ENCODE measurements at places on chromosomes 3 and 15.
A peak's percentile ranks its signal among the peaks of the same experiment; 100 is the strongest.

DNA sequence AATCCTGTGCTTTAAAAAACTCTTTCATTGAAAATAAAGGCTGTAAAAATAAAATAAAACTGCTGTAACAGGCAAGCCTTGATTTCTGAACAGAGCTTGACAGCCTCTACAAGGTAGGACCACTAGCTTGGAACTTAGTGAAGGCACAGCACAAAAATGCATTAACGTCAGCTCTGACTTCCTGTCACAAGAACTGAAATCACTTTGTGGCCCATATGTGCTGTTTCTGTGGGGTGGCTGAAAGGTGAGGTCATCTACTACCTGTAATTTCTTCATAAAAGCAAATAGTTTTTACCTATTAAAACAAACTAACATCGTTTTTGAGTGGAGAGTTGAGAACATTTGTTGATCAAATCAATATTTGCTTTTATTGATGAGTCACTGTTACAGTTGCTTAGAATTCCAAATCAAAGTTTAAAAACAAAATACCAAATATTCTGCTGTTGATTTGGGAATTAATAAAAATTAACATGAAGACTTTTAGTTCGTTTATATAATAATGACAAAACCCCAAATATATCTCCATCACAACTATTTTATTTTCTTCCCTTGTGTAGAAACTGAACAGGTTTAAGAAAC is 1034.1 kb downstream of the MCTP2 start:
- DNase-seq: no peak

DNA sequence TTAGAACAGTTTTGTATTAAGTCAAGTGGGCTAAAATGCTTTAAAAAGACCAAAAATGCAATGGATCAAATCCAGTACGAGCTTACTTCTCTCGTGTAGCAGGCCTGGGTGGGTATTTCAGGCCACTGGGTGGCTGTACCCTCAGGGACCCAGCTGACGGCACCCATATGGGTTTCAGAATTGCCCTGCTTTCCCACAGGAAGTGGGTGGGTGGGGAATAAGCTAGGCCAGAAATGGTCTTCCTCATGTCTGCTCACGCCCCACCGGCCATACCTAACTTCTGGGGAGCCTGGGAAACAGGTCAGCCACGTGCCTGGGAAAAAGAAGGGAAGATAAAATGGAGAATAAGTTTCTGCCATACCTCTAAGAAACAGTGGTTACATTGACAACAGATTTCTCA is 20.3 kb downstream of the GPR160 start:
- DNase-seq: peak; percentile 23

DNA sequence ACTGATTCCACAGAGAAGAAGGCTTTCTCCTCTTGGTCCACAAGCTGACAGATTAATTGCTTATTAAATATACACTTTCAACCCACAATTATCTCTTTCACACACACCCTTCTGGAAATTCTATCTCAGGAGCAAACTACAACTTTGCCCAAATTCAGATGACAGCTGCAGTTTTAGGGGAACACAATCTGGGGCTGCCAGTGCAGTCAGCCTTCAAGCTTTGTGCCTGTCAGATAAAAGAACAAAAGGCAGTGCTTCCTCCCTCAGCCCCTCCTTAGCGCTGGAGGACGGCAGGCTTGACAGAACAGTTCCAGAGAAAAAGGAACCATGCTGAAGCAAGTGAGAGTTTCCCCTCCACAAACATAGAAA is 99.6 kb downstream of the TMCC1 start:
- DNase-seq: no peak

- DNase-seq: no peak
These were observed 11.9 kb downstream of the ATP8B4 start for GRCh38 chr15:50107157-50107556.

DNA sequence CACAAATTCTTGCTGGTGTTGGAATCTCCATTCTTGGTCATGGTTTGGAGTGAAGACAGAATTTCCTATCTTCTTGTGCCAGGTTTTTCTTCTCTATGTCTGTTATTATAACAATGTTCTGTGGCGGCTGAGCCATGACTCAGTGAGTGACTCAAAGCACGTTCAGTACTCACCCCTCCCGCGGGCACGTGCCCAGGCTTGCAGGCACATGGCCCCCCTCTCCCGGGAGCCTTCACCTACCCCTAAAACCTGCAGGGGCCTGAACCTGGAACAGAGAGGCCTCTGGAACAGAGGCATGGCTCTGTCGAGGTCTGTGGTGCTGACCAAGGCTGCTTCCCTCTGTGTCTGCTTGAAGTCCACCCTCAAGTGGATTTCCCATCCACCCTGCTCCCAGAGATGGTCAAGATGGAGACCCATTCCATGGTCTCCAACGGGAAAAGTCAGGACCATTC is 27.6 kb downstream of the PLXNB1 start:
- DNase-seq: no peak

- DNase-seq: no peak
These were observed 969.4 kb downstream of the ROBO1 start for GRCh38 chr3:78798266-78798832.

DNA sequence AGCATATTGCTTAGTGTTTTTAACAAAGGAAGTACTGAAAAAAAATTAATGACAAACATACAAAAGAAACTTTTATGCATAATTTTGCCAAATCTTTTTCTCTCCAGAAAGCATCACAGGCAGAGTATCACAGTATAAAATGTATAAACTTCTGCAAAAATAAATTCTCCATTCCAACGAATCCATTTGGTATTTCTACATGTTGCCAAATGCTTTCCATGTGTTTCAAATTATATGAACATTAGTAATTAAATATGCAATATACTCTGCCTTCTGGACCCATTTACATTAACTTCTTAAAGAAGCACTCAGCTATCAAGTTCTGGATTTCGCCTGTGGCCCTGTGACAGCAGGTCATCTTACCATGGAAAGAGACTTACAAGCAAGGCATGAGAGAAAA is 189.1 kb upstream of the ALCAM start:
- no peak for DNase-seq

- no peak for DNase-seq
These were observed 268.0 kb upstream of the TBL1XR1 start for GRCh38 chr3:177465257-177465642.

DNA sequence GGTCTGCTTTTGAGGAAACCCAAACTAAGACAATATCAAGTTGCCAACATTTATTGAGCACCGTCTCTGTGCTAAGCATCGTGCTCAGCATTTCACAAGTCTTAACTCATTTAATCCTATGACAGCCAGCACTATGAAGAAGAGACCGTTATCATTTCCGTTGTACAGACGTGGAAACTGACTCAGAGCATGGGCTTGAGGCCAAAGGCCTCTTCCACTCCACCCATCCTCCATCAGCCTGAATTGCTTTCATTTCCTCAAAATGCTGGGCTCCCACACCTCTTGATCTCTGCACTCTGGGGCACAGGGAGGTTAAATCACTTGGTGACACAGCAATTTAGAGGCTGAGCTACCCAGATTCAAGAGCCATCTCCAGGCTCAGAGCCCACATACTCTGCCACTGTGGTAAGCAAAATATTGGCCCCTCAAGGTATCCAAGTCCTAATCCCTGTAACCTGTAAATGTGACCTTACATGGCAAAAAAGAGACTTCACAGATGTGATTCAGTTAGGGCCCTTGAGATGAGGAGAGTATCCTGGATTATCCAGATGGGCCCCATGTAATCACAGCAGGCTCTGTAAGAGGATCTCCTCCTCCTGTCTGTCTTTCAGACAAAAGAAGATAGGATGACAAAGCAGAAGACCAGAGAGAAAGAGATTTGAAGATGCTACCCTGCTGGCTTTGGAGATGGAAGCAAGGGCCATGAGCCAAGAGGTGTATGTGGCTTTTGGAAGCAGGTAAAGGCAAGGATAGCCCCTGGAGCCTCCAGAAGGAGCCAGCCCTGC is 24.3 kb upstream of the FLNB start:
- peak; percentile 56 for DNase-seq

DNA sequence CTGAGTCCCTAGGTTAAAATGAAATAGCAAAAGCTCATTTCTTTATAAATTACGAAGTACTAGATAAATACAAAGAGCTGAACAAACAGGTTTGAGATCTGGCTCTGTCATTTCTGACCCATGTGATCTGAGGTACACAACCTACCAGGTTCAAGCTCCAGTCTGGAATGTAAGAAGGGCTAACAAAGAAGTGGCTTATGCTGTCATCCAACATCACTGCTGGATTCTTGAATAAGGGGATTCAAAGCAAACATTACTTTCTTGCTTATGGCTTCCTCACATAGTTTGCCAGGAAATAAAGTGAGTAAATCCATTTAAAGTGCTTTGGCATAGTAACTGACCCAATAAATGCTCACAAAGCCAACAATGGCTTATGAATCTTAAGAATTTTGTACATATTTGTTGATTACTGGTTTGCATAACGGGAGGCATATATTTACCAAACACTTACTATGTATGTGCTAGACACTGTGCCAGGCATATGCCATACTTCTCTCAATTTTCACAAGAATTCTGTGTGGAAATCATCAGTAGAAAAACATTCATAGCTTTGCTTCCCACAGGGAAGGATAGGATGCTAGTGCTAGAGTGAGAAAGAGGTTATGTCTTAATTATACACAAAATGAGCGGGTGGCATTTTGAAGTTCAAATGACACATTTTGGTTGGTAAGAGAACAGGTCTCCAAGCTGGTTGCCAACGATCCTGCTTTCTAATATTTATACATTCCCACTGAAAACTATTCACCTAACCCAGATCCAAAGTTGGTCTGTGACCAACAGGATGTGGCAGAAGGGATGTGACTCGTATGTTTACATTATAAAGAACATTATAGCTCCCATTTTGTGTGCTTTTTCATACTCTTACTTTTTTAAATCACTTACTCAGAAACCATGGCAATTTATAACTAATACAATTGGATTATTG is 38.7 kb upstream of the CSPG5 start:
- no peak for DNase-seq

All from stimulated activated naive CD8-positive, alpha-beta T cell treated with anti-CD3 and anti-CD28 coated beads, Interleukin-15, Interleukin-2, amounts not matched to agents 100 U/mL and 50 U/mL, for 24 hours (primary cell).